ENCODE measurements at places on chromosomes 6 and 20.

- DNase-seq = no peak
These were observed at the start of gene PTCHD4 for GRCh38 chr6:48111143-48111506. PTCHD4 (minus strand) TSS chr6:48111197; CDS start chr6:48068957, 42,240 bp downstream.

GRCh38 chr6:29451471-29452193, 5.2 kb downstream of the OR11A1 start:
- DNase-seq = no peak

- DNase-seq = no peak
These were observed 59.9 kb downstream of the HTR1B start for GRCh38 chr6:77403424-77403823.

DNA sequence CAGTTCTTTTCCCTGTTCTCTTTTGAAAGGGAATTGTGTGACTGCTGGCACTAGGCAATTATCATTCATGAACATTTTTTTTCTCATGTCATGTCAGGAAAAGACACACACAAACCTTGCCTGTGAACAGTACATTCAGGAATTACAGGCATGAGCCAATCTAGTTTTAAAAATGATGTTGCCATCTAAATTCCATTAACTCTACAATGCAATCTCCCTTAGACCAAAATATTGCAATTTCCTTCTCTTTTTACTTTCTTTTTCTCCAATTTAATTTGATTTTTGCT, 127.5 kb upstream of the STMND1 start:
- no peak for DNase-seq

GRCh38 chr20:42051921-42052320, 433.7 kb upstream of the CHD6 start:
- no peak for DNase-seq

- DNase-seq = no peak
These were observed 150.7 kb downstream of the FARS2 start for GRCh38 chr6:5412017-5412416.

DNA sequence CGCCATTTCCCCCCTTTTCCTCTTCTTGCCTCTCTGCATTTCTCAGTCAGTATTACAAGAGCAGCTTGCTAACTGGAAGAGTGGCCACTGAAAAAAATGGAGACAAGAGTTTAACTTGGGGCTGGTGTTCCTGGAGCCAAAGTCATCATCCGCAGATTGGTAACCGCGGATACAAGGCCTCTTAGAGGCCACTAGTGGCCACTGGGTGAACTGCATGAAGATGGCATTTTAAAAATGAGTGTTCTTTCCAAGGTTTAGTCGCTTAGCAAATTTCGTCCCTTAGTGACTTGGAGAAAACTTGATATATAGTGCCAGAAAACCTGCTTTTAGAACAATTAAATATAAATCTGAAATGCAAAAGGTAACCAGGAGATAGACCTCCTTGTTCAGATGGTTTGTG, 4.8 kb downstream of the F13A1 start:
- peak; percentile 47 for DNase-seq

DNA sequence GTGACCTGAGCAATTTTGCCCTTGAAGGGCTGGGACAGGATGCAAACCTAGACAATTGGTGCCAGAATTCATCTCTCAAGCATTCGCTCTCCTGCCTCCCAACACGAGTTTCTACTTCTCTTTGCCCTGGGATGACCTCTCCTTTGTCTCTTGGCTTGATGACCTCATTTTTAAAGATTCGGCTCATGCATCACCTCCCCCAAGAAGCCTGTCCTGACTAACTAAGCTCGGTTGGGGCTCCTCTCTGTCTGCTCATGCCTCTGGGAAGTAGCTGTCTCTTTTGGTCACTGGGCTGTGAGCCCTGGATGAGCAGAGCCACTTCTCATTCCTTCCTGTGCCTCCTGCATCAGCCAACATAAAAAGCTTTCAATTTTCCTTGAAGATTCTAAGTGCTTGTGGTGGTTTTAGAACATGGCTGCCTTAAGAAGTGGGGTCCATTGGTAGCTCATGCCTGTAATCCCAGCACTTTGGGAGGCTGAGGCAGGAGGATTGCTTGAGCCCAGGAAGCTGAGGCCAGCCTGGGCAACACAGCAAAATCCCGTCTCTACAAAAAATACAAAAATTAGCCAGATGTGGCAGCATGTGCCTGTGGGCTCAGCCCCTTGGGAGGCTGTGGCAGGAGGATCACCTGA, 11.1 kb upstream of the TCF15 start:
- no peak for DNase-seq

GRCh38 chr20:14488756-14489479, 151.5 kb upstream of the FLRT3 start:
- no peak for DNase-seq

GRCh38 chr6:116074732-116075390, 14.2 kb upstream of the FRK start:
- DNase-seq = no peak

DNA sequence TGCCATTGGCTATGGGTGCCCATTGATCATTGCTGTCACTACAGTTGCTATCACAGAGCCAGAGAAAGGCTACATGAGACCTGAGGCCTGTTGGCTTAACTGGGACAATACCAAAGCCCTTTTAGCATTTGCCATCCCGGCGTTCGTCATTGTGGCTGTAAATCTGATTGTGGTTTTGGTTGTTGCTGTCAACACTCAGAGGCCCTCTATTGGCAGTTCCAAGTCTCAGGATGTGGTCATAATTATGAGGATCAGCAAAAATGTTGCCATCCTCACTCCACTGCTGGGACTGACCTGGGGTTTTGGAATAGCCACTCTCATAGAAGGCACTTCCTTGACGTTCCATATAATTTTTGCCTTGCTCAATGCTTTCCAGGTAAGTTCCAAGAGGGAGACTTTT, 16.4 kb downstream of the ADGRF4 start:
- no peak for DNase-seq

DNA sequence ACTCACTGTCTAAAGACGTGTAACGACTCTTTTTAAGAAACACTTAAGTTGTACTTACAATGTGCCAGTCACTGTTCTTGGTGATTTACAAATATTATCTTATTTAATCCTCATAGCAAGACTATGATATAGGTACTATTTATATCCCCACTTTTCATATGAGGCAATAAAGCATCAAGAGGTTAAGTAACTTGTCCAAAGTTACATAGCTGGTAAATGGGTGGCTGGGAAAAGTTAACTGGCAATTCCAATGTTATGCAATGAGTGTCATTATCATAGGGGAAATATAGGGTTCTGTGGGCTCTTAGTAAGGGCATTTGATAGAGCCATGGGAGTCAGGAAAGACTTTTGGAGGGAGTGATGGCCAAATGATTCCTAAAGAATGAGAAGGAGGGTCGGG, 21.4 kb upstream of the RIPOR2 start:
- DNase-seq = no peak

GRCh38 chr20:51227744-51228143, 204.8 kb upstream of the KCNG1 start:
- DNase-seq = no peak

GRCh38 chr20:17281478-17281877, 54.6 kb downstream of the PCSK2 start:
- DNase-seq = peak; percentile 0

DNA sequence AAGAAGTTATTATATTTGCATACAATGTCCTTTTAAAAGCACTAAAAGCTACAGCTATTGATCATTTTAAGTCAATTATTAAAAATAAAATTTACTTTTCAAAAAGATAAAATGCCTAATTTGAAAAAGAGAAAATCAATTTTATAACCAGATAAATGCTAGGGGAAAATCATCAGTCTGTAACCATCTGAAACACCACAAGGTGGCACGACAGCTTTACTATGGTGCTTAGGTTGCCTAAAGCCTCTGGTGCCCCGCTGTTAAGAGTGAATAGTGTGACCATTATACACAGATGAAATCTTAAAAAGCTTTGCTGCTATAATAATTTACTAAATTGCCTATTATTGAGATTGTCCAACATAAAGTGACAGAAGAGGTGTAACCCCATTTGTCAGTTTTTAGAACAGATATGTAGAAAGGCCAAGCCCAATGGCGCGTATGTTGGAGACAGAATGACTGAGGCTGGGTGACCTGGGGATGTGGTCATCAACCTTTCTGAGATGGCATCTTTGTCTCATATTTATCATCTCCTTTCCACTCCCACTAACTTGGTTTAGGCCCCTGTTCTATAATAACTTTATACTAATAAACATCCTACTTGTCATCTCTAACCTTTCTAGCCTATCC, 100.8 kb downstream of the MOXD1 start:
- peak; percentile 16 for DNase-seq

- DNase-seq = no peak
These were observed 218.5 kb upstream of the QKI start for GRCh38 chr6:163195721-163196691.

GRCh38 chr6:111813237-111813636, 60.0 kb downstream of the FYN start:
- no peak for DNase-seq

DNA sequence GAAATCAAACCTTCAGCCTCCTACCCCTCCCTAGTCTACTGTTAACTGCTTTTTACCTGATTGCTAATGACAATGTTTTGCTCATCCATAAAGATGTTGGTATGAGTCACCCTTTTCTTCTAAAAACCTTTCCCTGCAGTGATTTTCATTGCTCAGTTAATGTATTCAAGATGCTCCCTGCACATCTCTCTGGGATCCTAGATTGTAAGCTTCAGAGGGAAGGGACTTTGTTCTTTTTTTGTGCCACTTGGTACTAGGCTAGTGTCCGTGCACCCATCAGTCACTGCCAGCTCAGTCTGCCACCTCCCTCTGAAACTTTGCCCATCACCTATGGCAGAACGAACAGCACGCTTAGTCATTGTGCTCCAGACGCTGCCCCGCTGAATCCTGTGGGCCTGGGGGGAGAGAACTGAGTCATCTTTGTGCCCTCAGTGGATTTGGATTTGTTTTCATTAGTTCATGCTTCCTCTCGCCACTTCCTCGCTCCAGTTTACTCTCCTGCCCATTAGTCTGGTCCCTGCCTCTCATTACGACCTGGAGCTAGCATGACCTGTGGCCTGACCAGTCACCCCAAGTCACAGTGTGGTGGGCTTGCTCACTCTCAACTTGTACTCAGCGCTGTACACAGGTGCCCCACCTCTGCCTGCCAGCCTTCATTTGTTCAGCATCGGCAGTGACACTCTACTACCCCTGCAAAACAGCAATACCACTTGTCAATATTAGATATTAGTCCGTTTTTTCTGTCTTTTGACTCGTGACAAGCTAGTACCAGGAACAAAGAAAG, 78.0 kb upstream of the TMEM181 start:
- no peak for DNase-seq

GRCh38 chr20:62971950-62972844, 19.7 kb downstream of the SLC17A9 start:
- DNase-seq = peak; percentile 92

- peak; percentile 16 for DNase-seq
These were observed 7.5 kb upstream of the BFSP1 start for GRCh38 chr20:17538517-17539170.

DNA sequence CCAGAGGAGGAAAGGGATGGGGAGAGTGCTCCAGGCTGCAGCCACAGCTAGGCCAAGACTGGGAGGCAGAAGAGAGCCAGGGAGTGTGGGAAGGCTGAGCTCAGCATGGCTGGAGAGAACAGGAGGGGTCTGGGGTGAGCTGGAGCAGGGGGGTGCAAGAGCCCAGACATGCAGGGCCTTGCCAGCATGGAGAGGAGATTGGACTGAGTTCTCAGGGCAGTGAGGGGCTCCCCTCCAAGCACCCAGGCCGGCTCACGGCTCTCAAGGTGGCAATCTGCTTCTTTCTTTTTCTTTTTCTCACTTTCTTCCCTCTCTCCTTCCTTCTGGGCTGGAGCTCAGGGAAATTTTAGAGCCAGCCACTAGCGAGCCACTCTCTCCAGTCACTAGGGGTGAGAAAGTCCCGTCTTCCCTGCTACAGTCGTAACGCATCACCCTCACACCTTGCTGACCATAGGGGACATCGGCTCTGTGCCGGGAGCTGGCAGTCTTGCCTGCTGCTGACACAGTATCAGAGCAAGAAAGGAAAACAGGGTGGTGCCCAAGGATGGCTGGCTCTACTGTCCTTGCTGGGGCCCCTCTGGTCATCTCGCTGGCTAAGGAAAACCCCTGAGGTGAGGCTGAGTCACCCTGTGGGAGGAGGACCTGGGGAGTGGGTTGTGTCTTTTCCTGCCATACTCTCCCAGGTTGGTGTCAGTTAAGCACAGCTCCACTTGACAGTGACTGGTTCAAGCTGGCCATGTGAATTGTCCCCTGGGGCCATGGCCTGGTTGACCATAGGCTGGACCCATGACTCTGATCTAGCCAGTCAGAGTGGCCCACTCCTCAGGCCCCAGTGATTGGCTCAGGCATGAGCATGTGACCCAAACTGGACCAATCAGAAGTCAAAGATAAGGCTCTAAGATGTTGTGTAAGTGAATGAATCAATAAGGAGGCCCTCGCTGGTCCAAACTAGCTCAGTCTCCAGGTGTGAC, 135.1 kb upstream of the PMEPA1 start:
- no peak for DNase-seq

- no peak for DNase-seq
These were observed 76.2 kb upstream of the FAM83B start for GRCh38 chr6:54770328-54770727.

DNA sequence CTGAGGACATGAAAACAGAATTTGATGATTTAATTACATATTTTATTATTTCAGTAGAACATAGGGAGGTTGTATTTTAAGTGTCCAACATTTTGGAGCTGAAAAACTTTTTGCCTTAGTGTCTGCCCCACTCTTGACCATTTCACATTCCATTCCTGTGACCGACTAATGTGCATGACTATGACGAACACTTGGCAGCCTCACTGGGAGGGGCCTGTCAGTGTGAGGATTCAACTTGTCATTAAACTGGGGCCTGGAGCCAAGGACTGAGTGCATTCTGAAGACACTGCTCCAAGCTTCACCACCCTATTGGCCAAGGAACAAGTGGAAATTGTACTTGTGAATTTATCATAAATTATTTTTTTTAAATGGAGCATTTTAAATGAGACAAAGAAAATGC, 661.3 kb downstream of the BCKDHB start:
- DNase-seq = no peak

GRCh38 chr20:61042506-61043385, 209.3 kb upstream of the CDH4 start:
- DNase-seq = no peak

GRCh38 chr20:58112017-58112781, 116.3 kb downstream of the ANKRD60 start:
- no peak for DNase-seq

GRCh38 chr6:46310196-46310595, 139.4 kb upstream of the ENPP5 start:
- DNase-seq = no peak

GRCh38 chr6:45426251-45426650, 48.5 kb upstream of the SUPT3H start:
- DNase-seq = no peak

- DNase-seq = no peak
These were observed 103.6 kb upstream of the NXT1 start for GRCh38 chr20:23246717-23247664.

- no peak for DNase-seq
These were observed 1.1 kb upstream of the PREX1 start for GRCh38 chr20:48828734-48829460.

DNA sequence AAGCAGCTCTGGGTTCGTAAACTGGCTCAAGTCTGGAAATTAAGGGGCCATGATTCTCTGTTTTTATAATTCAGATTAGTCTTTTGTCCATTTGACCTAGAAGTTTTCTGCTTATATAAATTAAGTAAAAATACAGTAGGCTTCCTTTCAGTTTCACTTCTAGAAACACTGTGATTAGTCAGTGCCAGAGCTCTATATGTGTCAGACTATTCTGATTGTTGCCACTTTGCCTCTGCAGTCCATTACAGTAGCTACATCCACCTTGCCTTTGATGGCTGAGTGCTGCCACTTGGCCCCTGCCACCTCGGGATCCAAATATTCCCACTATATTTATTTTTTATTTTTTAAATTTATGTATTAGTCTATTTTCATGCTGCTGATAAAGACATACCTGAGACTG, 7.9 kb downstream of the ZC2HC1B start:
- DNase-seq = no peak

GRCh38 chr6:100173211-100173610, 179.2 kb upstream of the MCHR2 start:
- DNase-seq = no peak

All from activated CD4-positive, alpha-beta T cell treated with anti-CD3 and anti-CD28 coated beads, Interleukin-2, amount 50 U/mL, for 48 hours (primary cell).